ENCODE measurements at places on chromosomes 1 and 21.

GRCh38 chr1:230844561-230844960 is 23.8 kb downstream of the C1orf198 start:
- no peak for DNase-seq

GRCh38 chr1:20405893-20406604 is 80.0 kb downstream of the CAMK2N1 start:
- no peak for DNase-seq

DNA sequence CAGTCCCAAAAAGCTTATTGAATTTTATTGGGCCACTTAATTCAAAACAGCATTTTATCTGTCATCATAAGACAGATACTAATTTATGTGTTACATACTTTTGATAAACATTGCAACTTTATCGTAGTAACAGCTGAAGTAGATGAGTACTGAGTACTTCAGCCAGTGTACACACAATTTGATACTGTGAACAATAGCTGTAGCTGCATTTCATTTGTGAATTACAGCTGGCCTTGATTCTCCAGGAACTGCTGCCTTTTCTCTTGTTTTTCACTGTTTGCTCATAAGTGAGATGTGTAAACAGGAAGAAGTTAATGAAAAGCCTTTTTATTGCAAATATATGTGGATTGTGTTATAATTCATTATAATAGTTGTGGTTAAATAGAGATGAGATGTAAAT is 10.2 kb downstream of the UAP1 start:
- no peak for DNase-seq

DNA sequence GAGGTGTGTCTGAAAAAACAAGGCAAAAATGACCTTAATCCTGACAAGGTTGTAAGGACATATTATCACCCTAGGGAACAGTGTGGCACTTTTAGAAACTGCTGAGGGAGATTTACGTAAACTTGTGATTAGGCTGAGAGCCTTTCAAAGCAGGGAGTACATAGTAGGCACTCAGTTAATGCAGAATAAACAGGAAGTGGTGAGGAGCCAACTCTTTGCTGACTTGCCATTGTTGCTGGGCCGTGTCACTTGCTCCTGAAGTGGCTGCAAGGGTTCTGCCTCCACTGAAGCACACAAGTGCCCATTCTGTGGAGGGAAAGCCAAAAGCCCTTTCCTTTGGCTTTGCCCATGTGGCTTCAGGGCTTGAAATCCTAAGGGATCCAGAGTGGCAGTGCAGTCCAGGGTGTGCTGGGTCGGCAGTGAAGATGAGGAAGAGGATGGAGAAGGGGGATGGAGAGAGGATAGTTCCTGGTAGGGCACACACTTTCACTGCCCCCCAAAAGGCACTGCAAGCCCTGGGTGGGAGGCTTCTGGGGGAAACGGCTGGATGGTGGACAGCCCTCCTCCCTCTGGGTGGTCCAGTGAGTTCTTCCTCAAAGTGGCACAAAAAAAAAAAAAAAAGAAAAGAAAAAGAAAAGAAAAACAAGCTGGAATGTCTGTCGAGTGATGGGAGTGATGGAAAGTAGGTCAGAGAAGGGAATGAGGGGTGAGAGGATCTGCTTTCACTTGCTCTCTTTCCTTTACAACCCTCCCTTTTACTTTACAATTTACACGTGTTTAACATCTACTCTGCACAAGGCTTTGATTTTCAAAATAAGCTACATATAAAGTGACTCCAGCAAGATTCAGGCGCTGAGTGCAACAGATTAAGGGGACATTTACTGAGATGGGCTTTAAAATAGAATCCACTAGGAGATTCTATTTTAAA is 13.7 kb upstream of the RHEX start:
- peak; percentile 25 for DNase-seq

DNA sequence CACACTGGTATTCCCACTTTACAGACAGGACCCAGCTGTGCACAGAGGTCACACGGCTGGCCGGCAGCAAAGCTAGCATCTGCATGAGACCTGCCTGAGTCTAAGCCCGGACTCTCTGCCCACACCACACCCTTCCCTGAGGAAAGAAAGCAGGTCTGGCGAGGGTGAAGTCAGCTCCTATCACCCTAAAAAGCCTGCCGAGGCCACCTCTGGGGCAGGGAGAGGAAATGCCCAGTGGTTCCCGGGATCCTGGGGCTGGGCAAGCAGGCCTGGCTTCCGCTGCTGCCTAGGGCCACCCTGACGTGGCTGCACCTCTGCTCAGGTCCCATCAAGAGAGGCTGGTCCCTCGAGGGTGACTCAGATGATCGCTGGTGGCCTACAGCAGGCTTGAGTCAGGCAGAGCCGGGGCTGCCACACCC is 42.2 kb downstream of the RAP1GAP start:
- DNase-seq = no peak

DNA sequence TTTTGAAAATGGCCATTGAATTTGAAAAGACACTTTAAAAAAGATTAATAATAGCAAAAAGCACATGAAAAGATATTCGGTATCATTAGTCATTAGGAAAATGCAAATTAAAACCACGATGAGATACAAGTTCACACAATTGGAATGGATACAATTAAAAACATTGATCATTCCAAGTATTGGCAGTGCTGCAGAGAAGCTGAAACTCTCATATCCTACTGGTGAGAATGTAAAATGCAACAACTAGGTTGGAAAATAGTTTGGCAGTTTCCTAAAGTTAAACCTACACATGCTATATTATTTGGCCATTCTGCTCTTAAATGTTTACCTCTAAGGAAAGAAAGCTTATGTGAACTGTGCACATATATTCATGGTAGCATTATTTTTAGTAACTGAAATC is 838.7 kb upstream of the PRMT6 start:
- DNase-seq = no peak

GRCh38 chr1:28518745-28519341 is 13.0 kb downstream of the RCC1 start:
- peak; percentile 56 for DNase-seq

DNA sequence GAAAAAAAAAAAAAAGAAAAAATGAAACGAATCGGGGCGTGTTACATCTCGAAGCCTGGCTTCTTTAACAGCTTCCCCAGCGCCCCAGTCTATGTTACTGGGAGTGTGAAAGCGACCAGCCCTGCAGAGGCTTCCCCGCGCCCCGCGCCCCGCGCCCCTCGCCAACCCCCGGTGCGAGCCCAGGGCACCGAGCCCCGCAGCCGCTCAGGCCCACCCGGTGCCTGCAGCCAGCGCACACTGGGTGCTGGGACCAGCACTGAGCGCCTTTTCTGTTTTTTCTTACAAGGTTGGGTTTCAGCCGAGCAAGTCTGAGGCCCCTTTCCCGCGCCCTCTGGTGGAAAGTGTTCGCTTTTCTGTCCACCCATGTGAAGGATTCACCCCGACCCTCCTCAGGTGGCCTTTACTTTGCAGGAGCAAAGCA is 42.1 kb upstream of the ZNF496 start:
- DNase-seq = peak; percentile 51

GRCh38 chr1:84896279-84896678 is 3.3 kb upstream of the LPAR3 start:
- DNase-seq = no peak

DNA sequence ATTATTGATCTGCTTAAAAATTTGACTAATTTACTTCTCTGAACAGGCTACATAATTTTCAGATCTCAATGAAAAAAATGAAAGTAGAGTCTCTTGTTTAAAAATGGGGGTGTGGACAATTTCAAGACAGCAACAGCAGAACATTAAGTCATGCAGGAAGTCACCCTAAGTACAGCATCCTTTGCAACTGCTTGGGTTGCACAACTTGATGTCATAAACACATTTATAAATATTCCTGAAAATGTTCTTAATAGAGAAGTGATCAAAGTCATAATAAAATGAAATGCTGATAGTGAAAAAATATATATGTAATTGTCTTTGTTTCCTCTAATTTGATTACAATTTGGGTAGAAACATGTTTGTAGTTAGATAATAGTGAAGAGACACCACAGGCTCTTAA is 79.3 kb downstream of the TNNI3K start:
- no peak for DNase-seq

GRCh38 chr21:42991992-42992740 is 17.8 kb downstream of the PKNOX1 start:
- no peak for DNase-seq

DNA sequence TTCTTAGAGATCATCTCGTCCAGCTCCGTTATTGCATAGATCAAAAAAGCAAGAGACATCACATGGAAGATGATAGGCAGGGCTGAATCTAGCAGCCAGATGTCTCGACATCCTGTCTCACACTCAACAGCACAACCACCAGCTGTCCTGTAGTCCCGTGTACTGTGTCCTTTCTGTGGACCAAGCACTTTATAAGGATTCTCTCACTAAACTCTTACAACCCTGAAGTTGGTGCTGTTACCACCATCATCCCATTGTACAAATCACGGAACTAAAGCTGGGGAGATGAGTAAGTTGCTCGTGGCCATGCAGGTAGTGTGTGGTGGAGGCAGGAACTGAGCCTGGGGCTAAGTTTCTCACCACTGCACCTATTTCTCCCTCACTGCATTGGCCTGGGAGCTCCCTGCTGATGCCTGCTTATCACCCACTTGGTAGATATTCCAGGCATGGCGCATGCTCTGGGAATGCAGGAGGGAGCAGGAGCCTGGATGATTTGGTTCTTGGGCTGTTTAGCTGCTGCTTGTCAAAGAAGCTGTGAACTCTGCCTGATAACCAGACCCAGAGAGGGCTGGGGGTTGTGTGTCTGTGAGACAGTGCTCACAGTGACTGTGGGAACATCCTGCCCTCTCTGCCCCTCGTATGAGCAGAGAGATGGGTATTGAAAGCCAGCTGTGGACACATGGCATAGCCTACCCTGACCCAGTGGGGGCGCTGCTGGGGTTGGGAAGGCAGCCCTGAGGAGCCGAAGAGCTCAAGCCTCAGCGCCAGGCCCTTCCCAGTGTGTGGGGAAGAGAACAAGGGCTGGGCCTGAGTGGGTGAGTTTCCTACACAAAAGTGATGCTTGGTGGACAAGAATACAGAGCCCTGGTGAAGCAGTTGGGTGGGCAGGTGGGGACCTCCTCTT is 13.6 kb downstream of the PPFIA4 start:
- DNase-seq = no peak

GRCh38 chr1:37723390-37724078 is 31.2 kb downstream of the CDCA8 start:
- no peak for DNase-seq

- DNase-seq = no peak
Observed at GRCh38 chr1:171134204-171134923, 43.7 kb downstream of the FMO3 start.

- no peak for DNase-seq
Observed at GRCh38 chr1:203028784-203029553, 2.7 kb downstream of the PPFIA4 start.

GRCh38 chr1:212760126-212760823 is 31.3 kb downstream of the NSL1 start:
- DNase-seq = peak; percentile 66

GRCh38 chr1:18607289-18607760 is 23.3 kb upstream of the PAX7 start:
- no peak for DNase-seq

DNA sequence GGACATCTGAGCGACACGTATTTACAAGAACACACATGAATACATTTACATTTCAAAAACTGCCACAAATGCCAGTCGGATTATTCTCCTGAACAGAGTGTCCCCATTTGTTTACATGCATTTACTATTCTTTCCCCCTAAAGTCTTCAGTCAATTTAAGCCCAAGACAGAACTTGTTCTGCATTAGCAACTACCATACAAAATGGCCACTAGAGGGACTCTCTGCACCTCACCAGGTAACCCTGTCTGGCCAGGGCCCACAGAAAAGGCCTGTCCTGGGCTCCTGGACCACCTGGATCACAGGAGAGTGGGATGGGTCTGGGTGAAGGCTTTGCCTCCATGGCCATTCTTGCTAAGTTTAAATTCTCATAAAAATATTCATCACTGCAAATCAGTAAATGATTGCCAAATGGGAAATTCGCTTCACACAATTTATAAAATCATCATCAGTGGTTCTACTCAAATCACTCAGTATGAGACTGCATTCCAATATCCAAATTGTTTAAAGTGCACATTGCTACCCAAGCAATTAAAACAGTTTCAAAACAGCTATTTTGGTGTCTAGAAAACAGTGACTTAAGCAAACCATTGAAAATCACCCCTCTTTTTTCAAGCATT is 12.5 kb upstream of the GUCA2A start:
- DNase-seq = no peak

DNA sequence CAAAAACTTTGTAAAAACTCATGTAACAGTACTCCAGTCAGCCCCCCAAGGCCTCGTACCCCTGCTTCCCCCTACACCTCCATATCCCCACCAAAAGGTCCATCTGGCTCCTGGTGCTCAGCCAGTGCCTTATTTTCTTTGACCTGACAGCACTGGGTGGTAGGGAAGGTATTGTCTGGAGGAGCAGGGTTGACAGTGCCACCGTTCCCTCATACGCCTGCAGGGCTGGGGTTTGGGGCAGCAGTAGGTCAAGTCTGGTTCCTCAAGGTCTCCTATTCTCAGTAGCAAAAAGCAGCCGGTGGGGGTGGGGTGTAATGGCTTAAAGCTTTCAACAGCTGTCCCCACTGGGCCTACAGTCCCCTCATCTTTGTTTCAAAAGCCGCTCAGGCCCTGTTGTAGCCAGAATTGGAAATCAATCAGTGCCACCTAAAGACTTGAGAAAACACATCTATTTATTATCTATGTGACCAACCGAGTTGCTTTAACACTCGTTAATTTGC is 25.3 kb upstream of the TTF2 start:
- no peak for DNase-seq

- DNase-seq = no peak
Observed at GRCh38 chr21:18164483-18164882, 80.2 kb upstream of the CHODL start.

DNA sequence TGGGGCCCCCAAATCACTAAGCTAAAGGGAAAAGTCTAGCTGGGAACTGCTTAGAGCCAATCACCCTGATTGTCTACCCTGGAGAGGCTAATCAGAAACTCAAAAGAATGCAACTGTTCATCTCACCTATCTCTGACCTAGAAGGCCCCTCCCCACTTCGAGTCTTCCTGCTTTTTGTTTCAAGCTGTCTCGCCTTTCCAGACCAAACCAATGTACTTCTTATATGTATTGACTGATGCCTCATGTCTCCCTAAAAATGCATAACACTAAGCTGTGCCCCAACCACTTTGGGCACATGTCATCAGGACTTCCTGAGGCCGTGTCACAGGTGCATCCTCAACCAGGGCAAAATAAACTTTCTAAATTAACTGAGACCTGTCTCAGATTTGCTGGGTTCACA is 209.5 kb downstream of the APP start:
- DNase-seq = no peak

DNA sequence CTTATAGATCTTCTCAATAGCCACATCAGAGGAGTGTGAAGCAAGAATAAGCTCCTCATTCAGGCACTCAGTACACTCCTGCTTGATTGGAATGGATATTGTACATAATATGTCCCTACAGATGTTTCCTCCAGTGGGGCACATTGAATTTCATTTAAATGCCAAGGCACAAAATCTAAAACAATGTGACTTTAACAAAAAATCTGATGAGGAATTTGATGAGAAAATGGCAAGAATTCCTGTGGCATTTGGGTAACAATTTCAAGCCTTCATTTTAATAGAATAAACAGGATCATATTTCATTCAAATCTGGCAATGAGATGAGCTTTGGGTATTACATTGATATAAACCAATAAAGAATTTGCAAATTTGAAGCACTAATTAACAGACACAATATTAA is 307.7 kb upstream of the PKN2 start:
- DNase-seq = no peak

Measured in activated CD4-positive, alpha-beta memory T cell treated with anti-CD3 and anti-CD28 coated beads, Interleukin-2, amount 10 ng/mL, durations not matched to agents 7 days and 5 days (primary cell).